ENCODE measurements at places on chromosomes 6 and 20.

GRCh38 chr6:41896281-41896680 lies 1.1 kb upstream of the USP49 start:
- DNase-seq = no peak

DNA sequence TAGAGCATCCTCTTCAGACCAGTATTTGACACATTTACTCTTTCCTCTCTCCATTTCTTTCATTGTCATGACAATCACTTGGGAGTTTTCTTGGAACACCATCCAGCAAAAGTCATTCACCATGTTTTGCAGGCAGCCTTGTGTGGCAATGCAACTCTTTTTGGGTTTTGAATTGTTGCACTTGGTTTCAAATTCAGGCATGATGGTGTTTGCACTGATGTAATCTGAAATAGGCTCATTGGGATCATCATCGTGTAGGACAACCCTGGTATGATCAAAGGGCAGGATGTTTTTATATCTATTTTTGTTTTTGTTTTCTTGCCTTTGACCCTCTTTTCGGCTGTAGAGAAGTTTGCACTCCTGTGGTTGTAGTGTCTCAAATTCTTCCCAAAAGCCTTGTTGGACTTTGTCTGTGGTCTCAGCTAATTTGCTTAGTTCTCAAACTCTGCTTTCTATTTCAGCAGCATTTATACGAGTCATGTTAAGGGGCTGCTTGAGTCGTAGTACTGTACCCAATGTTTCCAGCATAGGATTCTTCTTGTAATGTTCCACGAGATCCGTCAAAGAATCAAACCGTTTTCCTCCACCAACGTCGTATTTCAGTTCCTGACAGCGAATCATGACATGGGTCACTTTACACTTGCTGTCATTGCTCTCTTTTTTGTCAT lies 160.8 kb upstream of the TNFAIP3 start:
- DNase-seq = no peak

DNA sequence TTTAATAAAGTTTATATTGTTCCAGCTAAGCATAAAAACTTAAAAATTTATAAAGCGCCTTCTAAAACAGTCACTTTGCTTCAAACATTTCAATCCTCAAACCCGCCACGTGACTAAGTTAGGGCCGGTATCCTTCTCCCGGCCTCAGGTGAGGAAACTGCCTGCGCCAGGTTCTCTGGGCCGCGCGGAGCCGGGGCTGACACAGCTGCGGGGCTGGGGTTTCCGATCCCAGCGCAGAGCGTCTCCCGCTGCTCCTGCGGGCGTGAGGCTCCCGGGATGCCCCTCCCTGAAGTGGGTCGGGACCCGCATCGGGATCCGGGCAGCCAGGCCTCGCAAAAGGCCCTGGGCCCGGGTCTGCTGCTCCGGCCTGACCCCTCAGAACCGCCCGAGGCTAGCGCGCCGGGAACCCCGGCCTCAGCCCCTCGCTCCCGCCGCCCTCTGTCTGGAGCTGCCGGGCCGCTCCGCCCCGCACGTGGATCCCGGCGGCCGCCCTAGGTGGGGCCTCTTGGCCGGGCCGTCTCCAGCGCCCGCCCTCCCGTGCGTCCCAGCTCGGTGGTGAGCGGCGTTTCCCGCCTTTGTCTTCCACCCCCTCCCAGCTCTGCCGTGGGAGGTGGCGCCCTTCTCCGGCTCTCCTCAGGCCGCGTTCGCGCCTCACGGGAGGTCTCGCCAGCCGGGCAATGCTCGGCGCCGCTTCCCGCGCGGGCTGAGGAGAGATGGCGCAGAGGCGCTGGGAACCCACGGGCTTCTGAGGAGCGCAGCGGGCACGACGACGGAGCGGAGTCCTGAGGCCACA lies 267.9 kb downstream of the DLL1 start:
- no peak for DNase-seq

DNA sequence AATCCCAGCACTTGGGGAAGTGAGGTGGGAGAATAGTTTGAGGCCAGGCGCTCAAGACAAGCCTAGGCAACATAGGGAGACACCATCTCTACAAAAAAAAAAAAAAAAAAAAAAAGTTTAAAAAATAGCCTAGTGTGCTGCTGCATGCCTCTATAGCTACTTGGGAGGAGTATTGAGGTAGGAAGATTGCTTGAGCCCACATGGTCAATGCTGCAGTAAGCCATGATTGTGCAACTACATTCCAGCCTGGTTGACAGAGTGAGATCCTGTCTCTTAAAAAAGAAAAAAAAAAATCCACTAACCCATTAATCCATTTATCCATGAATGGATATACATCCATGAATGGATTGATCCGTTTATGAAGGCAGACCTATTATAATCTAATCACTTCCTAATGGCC lies 1064.6 kb upstream of the EYS start:
- no peak for DNase-seq

DNA sequence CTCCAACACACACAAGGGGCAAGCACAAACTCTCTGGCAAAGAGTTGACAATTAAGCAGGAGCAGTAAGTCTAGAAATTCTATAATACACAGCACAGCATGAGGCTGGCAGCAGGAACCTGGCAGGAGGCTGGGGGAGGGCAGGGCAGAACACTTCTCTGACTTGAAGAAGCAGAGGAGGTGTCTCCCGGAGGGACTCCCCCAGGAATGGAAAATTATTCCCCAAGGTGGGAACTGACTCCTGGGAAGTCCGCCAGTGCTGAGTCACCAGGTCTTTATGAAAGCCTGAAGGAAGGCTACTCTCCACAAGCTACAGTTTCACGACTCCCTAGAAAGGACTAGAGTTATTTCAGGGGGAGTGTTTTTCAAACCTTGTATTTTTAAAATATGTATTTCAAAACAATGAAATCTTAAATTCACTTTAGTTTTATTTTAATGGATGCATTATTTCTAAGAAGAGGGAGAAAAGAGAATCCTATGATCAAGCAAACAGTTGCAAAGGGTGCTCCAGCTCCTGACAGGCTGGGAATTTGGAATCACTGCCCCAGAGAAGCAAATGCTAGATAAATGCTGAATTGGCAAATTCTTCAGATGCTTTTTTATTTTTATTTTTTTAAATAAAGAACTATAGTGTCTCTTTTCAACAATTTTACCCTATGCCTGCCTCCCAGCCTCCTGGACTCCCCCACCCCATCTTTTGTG lies 192.8 kb downstream of the LY86 start:
- DNase-seq = no peak

- DNase-seq = no peak
Measured at GRCh38 chr6:15882345-15882744, 219.5 kb upstream of the DTNBP1 start.

DNA sequence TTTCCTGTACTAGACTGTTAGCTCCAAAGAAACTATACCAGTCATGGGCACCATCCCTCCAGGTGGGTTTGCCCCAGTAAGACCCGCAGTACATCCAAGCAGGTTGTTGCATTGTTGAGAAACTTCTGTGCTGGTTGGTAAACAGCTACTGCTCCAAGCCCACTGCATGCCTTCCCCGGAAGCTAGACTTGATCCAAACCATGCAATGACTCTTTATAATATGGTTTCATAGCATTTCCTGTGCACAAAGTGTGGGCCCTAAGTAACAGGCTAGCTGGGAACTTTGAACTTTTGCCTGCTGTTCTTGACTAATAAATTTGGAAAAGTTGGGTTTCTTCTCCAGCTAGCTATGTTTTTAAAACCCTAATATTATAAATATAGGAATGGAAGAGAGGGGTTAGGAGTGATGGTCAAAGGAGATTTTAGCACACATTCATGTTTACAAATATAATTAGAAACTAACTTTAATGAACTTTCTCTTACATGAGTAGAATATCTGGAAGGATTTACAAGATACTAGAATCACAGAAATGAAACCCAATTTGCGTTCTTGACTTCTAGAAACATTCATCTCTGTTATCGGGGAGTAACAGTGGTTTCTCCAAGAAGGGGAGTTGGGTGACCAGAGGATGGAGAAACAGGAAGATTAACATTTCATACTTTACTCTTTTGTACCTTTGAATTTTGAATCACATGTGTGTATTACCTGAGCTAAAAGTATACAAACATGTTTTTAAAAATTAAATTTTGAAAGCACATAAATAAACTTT lies 51.7 kb downstream of the GFOD1 start:
- DNase-seq = no peak

DNA sequence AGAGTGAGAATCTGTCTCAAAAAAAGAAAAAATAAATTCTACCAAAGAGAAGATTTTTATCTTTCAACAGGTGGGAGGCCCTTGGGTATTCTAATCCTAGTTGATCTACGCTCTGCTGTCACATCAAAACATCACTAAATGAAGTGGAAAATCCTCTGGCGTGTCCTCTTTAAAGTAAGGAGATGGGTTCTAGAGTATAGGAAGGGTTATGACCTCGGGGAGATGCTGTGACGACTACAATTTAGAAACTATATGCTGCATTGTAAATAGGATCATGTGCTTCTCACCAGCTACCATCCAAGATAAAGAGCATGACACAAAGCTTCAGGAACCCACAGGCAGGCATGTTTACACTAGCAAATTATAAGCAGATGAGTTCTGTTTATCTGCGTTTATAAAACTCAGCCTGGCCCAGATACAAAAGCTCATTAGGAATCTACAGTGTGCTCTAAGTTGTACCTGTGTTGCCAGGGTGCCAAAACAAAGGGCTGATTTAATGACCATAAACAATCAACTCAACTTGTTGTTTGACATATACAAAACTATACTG lies 197.1 kb upstream of the PLN start:
- DNase-seq = no peak

- DNase-seq = no peak
Measured at GRCh38 chr6:92216717-92217116, 1202.6 kb downstream of the EPHA7 start.

- DNase-seq = no peak
Measured at GRCh38 chr6:93581371-93581770, 162.0 kb upstream of the EPHA7 start.

DNA sequence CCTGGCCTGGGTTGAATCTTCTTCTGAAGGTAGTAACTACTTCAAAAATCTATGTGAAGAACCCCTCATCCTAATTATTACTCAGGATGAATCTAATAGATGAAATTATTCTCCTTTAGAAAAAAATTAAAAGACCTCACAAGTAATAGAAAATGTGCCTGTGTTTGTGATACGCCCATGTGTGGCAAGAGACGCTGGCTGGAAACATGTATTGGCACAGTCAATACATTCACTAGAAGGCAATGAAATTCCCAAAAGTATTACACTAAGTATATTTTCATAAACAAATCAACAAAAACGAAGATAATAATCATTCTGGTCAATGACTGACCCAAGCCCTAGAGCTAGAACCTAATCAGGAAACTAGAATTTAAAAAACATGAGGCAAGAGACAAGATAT lies 64.0 kb downstream of the B4GALT5 start:
- no peak for DNase-seq

- no peak for DNase-seq
Measured at GRCh38 chr6:12208190-12208589, 82.0 kb upstream of the EDN1 start.

GRCh38 chr6:56959094-56959493 lies 4.2 kb downstream of the BEND6 start:
- no peak for DNase-seq

DNA sequence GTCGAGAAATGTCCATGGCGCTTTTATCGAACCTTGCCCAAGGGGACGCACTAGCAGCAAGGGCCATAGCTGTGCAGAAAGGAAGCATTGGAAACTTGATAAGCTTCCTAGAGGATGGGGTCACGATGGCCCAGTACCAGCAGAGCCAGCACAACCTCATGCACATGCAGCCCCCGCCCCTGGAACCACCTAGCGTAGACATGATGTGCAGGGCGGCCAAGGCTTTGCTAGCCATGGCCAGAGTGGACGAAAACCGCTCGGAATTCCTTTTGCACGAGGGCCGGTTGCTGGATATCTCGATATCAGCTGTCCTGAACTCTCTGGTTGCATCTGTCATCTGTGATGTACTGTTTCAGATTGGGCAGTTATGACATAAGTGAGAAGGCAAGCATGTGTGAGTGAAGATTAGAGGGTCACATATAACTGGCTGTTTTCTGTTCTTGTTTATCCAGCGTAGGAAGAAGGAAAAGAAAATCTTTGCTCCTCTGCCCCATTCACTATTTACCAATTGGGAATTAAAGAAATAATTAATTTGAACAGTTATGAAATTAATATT lies 115.7 kb downstream of the TMEM242 start:
- DNase-seq = no peak

DNA sequence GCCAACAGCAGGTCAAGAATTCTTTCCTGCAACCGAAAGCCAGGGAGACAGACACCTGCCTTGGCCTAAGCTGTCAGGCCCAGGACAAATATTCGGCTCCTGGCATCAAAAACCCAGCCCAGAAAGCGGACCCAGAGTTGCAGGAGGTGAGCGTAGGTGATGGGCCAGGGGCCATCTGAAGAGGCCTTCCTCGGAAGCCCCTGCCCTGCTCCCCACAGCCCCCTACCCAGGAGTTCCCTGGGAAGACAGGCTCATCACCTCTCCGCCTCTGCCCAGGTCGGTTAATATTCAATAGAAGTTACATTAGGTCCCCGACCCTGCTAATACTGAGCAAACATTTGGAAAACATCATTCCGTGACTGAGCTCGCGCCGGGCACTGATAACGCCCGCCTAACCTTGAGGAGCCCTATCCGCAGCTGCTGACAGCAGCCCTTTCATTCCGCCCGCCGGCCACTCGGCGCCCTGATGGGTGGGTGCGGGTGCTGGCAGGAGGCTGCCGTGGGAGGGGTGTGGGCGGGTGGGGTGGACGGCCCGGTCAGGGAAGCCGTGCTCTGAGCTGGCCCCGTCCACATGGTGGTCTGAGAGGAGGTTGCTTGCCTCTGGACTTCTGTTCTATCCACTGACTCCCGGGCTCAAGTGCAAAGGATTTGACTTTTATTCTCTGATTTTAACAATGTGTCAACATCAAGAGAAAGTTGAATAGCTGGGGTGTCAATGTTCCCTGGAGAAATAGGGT lies 55.7 kb downstream of the HNF4A start:
- no peak for DNase-seq
